ENCODE measurements at places on chromosomes 7 and 10.

DNA sequence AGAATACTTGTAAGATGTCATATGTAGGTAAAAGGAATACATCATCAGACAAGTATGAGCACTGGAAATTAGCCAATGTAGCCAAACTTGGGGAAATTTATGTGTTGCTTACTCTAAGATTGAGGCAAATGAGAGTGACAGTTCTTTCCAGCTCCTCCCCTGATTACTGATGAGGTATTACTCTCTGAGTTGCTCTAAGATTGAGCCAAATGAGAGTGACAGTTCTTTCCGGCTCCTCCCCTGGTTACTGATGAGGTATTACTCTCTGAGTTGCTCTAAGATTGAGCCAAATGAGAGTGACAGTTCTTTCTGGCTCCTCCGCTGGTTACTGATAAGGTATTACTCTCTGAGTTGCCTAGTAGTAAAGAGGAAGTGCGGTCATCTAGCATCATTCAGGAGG lies 435.8 kb downstream of the NRG3 start:
- no peak for DNase-seq

GRCh38 chr7:139598642-139599041 lies 75.2 kb downstream of the CLEC2L start:
- DNase-seq: no peak

- no peak for DNase-seq
Observed at GRCh38 chr10:35716776-35717175, 74.7 kb upstream of the FZD8 start.

- DNase-seq: no peak
Observed at GRCh38 chr7:43758822-43759683, 573 bp downstream of the BLVRA start.

GRCh38 chr7:152899548-152900109 lies 140.1 kb downstream of the ACTR3B start:
- no peak for DNase-seq

DNA sequence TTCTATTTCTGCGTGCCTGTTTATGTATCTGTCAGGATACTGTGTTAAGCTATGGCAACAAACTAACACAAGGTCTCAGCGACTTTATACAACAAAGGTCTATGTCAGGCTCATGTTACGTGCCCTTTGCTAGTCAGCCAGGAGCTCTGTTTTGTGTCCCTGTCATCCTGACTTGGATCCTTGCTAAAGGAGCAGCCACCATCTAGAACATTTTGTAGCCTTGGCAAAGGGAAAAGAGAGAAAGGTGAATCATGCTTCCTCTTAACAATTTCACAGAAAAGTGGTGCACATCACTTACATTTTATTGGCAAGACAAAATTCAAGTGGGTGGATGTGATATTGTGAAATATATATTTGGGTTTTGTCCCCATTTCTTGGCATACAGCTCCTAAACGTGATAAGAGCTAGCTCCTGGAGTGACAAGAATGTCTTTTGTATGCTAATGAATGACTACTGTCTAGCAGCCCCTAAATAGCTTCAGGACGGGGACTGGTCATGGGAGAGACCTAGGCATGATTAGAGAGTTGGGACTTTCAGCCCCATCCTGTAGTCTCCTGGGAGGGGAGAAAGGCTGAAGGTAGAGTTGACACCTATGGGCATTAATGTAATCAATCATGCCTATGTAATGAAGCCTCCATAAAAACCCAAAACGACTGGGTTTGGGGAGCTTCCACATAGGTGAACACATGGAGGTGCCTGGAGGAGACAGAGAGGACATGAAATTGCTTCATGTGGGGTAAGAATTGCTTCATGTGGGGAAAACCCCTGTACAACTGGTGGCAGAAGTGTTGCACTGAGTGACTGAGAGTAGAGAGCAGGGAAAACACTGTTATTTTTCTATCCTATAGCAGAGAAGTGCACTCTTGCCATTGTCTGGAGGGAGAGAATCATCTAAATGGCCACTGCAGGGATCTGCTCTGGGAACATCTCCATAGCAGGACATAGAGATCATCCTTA lies 33.0 kb downstream of the MRPL32 start:
- DNase-seq: no peak
